ENCODE measurements at places on chromosomes 4 and X.

DNA sequence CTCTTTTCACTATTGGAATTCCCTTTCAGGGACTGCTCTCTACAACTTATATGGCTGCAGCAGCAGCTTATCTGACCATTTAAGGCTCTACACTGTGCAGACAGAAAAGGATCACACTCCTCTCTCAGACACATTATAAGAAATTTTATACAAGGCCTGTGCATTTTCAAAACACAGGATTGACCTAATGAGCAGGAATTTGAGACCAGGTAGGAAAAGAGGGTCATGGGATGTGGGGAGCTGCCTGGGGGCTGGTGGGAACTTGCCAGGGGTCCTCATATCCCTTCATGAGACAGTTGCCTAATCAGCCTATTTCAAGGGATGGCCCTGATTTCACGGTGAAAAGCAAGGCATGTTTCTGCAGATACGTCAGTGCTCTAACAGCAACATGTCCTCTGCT is 77.1 kb downstream of the SORBS2 start:
- no peak for DNase-seq

DNA sequence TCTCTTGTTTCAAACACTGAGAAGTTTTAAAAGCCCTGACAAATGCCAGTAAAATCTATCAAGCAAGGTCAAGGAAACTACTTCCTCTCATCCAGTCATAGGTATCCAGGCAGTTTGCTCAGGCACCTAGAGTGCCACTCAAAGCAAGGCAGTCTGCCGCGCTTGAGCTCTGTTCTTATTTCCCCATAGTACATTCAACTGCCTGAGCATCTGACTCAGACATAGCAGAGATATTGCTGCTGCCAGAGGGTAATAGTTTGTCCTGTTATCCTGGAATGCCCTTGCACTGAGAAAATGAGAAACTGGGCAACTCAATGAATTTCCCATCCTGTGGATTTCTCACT is 16.1 kb upstream of the ATP8A1 start:
- no peak for DNase-seq

GRCh38 chrX:134171661-134172587 is 65.1 kb upstream of the CCDC160 start:
- no peak for DNase-seq

- no peak for DNase-seq
Measured at GRCh38 chr4:1771555-1772305, 21.4 kb upstream of the FGFR3 start.

DNA sequence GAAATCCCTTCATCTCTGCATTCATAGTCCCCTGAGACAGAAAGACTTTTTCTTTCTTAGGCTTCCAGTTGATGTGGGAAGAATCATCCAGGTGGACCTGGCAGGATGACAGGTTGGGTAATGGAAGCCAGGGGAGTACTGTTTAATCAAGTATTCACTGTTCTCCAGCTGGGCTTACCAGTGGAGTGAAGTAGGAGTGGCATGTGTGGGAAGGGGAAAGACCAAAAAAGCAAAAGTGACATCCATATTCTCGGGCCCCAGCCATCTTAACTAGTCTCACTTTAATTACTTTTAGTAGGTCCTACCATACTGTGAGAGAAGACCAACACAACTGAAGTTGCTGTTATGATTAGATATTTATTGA is 18.5 kb downstream of the VSIG4 start:
- DNase-seq, result no peak

- no peak for DNase-seq
Measured at GRCh38 chr4:43331226-43332051, 438.9 kb downstream of the GRXCR1 start.

- DNase-seq, result no peak
Measured at GRCh38 chr4:46425775-46426400, 36.0 kb upstream of the GABRA2 start.

GRCh38 chr4:7275067-7275466 is 82.7 kb downstream of the SORCS2 start:
- no peak for DNase-seq

DNA sequence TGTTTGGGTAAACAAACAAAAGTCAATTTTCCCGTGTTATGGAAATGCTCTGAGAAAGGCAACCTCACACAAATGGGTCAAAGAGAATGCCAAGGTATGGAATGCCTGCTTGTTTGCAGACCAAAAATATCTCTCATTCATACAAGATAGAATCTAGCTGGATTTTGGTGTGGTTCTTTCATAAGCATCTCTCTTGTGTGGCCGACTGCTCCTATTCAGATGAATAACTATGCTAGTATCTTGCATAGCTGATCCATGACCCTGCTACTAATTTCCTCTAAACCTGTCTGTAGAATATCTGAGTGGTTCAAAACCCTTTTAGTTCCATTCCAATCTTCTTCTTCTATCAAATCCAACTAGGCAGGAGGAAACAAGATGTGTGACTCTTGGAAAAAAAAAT is 28.2 kb upstream of the SORBS2 start:
- DNase-seq, result no peak

DNA sequence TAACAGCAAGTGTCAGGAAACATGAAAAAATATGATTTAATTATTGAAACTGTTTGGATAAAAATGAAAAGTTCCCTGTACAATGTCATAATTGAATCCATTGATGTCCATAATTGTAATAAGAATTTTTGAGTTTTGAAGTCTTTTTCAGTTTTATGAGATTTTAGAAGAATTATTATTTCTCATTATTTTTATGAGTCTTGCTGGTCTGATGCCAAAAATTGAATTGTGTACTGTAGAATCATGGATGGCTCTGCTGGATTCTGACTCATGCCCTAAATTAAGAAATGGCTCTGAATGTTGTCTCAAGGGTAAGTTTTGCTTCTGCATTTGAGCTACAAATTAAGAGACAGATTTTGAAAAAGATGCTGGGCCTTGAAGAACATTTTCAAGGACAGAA is 132.8 kb upstream of the MAP9 start:
- DNase-seq, result no peak

DNA sequence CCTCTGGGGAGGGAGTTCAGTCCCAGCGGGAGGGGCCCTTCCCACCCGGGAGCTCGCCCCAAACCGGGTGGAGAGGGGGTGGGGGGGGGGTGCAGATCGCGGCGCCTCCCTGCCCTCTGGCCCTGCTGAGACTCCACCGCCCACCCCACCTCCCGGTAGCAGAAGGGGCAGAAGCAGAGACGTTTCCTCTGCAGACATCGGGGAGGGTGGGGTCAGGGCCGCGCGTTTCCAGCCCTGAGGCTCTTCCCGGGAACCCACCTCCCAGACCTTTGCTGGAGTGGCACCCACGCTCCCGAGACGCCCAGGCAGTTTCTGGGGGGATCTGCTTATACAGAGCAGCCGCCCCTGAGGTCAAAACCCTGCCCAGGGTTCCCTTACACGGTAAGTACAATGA is 30.2 kb downstream of the CPLX1 start:
- DNase-seq, result no peak

DNA sequence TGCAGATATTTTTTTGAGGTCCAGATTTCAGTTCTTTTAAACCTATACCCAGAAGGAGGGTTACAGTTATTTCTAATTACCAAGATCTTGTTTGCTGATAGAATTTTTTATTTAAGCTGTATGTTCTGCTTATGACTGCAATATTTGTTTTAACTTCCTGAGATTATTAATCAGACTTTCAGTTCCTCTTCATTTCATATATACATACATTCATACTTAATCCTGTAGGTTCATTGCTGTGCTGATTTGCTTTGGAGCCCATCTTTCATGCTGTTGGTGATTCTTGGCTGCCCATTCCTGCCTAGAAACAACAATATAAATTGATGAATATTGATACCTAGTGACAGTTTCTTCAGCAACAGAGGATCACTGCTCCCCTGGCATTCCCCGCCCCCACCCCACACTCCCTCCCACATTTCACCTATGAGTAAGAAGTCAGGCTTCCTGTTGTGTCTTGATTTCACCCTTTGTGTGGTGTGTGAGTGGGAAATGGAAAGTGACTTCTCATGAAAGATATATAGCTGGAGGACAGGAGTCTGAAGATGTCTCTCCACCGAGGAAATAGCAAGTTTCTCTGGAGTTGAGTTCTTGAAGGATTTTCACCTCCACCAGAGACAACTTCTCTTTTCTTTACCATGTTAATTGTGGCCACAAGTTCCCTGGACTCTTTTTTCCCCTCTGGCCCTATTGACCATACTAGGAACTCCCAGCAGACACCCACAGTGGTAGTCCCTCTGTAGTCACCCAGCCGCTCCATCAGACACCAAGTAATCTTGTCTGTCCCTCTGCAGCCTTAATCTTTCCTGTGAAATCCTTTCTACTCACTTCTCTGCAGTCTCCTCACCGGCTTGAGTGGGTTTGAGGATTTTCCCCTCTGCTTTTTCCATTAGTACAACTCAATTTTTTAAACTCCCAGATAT is 118.4 kb downstream of the ASB9 start:
- peak; percentile 39 for DNase-seq

- DNase-seq, result no peak
Measured at GRCh38 chr4:64935469-64936001, 526.3 kb upstream of the TECRL start.

GRCh38 chr4:126405369-126405982 is 1090.7 kb downstream of the FAT4 start:
- no peak for DNase-seq

GRCh38 chr4:146522869-146523205 is 1.1 kb upstream of the SLC10A7 start:
- DNase-seq, result peak; percentile 14

DNA sequence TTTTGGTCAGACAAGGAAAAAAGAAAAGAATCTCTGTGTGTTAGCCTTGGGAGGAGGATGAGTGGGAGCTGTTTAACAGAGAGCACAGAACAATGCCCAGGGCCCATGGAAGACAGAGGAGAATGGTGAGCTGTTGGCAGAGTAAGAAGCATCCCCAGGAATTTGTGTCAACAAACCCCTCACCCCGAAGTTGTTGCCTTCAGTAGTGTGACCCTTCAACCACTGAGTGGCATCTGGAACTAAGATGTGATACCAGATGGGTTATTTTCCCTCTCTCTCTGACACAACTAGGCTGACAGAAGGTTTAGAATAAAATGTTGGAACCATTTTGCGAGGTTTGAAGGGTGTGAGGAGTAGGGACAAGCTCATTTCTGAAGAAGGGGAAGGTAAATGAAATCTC is 25.1 kb downstream of the IGSF1 start:
- DNase-seq, result no peak

DNA sequence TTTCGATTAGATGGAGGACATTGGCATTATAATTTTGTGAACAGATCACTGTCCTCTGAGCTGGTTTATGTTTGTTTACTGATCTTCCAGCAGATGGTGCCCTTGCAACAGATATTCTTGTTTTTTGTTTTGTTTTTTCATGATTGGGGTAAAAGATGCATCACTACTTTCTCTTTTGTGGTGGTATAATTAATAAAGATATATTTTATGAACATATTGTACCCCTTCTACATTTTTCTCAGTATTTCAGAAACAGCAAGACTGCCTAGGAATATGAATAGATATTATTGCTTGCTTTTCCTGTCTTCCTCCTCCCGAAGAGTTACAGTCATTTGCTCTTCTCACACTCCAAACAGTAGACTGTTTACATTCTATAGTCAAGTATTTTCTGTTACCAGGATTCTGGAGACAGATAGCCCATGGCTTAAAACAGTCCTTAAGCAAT is 905.2 kb downstream of the TRAM1L1 start:
- no peak for DNase-seq

DNA sequence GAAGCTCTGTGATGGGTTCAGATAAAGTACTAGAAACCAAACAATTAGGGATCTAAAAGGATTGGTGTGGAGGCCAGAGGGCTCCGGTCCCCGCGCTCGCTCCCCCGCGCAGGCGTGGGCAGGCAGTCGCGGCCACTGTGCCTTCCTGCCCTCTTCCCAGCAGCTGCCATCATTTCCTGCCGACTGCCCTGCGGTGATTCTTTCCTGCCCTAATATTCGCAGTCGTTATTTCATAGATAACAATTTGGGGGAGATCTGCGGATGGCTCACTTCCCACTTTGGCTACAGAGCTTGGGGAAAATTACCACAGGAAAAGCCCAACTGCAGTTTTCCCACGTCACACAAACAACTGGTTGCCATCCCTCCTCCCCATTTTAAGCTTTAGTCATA is 2.2 kb downstream of the GRIA2 start:
- DNase-seq, result no peak

DNA sequence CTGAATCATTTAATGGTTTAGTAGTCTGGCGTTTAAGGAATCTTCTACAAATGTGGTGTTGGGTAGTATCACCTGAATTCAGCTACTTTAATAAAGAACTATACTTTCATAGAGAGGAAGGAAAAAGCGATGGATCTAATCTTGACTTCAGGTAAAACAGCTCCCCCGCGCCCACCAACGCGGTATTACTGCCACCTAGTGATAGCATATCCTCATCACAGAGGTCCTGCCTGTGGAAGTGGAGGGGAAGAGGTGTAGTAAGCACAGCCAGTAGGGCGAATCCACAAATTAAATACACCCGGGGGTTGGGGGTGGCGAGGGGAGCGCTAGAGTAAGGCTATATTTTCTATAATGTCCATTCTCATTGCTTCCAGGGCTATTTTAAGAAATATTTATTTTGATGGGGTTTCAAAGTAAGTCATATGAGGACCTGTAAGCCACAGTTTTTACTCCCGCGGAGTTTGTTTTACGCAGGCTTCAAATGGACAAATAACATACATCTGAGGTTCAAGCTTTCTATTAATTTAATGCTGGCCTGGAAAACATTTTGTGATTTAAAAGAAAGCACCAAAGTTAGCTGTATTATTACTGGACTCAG is 8.3 kb upstream of the DAPP1 start:
- peak; percentile 58 for DNase-seq

DNA sequence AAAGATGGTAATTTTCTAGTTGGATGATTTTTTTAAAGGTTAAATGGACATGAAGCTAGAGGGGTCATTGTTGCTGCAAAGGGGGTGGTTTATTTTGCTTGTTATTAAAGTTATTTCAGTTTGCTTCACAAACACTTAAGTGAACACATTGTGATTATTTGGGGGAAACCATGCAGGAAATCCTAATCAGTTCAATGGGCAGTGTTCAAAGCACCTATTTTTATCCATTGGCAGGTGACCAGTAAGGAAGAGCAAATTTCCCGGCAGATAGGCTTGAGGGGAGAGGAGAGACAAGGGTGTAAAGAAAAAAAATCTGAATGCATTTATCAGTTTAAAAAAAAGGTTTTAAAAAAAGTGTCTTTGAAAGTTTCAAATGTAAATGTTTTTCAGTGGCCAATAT is 17.6 kb downstream of the GPR174 start:
- no peak for DNase-seq

GRCh38 chr4:75924309-75924827 is 16.4 kb downstream of the NAAA start:
- DNase-seq, result no peak

- no peak for DNase-seq
Measured at GRCh38 chr4:145773581-145774234, 93.8 kb downstream of the C4orf51 start.

- DNase-seq, result no peak
Measured at GRCh38 chrX:97860226-97860625, 976.5 kb downstream of the RPA4 start.

GRCh38 chr4:172813359-172813923 is 355.2 kb upstream of the GALNT7 start:
- no peak for DNase-seq

DNA sequence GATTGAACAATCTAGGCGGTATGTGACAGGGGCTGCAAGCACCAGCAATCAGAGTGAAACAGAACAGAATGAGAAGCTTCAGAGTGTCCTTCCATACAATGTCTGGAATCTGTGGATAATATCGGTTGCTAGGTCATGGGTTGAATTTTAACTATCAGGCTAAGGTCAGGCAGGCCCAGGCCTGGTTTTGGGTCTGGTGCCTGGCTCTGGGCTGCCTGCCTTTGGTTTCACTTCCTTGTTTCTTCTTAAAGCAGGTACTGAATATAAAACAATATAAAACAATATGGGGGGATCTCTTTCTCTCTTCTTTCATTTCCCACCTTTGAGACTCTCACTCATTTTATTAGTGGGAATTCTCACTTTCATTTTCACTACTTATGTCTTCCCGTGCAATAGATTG is 962.0 kb downstream of the CCSER1 start:
- DNase-seq, result no peak
